Stimulated activated CD8-positive, alpha-beta memory T cell treated with anti-CD3 and anti-CD28 coated beads, Interleukin-4, amount 100 ng/mL, for 1 hour (primary cell): ENCODE measurements at places on chromosomes 7 and 10.

DNA sequence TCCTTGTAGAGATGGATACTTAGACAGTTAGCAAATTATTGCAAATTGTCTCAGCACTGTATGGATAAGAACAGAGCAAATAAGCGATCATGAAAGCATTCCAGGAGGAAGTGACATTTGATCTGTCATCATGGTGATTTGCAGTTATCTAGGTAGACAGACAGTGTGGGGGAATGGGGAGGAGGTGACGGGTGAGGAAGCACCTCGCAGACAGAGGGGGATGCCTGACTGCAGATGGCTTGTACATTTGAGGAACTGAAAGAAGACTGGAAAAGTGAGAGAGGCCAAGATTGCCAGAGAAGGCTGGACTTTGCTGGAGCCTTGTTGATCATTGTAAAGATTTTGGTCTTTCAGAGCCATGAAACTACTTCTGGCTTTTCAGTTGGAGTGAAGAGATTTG, 318.2 kb upstream of the CELF2 start:
- DNase-seq: no peak

GRCh38 chr10:50561266-50561665, 62.5 kb downstream of the SGMS1 start:
- DNase-seq: no peak

- no peak for DNase-seq
Measured at GRCh38 chr10:77532068-77532467, 105.5 kb downstream of the KCNMA1 start.

DNA sequence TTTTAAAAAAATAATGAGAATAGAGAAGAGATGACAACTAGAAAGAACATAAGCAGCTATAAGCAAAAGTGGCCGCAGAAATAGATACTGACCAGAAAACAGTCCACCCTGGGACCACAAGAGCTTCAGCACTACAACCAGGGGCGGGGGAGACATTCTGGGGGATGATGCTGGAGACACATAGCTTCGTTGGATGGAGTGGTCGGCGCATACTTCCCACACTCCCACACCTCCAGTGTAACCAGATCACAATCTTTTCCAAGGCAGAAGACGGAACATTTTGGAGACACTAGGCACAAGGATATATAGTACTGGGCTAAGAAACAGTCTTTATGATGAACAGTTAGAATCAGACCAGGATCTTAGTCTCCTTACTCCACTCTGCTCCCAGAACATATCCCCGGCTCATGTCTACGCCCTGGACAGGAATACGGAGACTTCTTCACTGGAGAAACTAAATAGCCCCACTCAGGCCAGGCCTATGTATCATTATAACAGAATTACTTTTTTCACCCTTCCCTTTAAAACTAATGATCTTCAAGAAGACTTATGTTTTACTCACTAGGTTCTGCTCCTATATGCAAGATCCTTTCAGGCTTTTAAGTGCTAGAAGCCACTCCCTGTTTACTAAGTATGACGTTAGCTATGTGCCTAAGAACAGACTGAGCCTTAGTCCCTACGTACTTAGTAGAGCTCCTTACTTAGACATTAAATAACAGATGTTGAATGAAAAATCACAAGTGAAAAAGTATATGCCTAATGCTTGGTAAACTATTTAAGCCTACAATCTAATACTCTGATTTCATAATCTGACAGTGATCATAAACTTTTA, 169.6 kb downstream of the SRPK2 start:
- no peak for DNase-seq

DNA sequence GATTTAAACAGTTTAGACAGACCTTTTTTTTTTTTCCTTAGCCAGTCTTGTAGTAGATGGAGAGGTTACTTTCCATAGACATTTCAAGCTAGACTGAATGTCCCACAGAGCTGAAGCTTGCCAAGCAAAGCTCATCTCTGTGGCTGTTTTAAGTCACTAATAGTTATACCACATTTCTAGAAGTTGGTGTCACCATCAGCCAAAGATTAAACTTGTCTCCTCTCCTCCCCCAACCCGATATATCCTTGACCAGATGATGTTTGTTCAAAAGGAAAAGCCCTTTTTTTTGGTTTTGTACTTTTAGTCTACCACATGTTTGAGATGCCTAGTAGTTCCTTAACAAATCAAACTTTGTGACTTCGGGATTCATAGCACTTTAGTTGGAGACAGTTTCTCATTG, 66.1 kb downstream of the ADD3 start:
- DNase-seq: no peak

- no peak for DNase-seq
Measured at GRCh38 chr7:97145068-97145467, 27.6 kb downstream of the SDHAF3 start.

DNA sequence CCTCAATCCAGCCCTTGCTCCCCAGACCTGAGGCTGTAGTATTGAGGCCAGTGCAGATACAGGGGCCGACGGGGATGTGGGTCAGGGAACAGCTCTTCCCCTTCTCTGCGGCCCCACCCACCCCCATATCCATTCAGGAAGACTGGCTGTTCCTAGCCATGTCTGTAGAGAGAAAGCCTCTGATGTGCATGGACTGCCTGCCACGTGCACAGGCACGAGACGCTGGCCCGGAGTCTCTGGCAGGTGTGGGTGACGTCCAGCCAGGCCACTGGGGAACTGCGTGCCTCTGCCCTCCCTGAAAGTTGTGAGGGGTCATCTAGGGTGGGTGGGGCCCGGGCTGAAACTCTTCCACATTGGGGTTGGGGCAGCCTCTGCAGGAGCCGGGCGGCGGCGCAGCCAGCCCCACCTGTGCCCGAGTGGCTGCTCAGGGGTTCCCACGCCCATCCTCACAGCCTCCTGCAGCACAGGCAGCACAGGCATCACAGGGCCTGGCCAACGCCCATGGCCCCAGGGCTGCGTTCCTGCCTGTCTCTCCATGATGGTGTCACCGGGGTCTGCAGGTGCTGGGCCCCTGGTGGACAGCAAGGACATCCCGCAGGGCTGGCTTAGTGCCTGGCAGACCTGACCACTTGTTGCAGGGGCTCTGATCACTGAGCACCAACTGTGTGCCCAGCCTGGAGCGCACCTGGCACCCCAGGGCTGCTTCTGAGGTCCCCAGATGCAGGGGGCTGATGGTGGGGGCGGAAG, 27.5 kb downstream of the MICALL2 start:
- no peak for DNase-seq

DNA sequence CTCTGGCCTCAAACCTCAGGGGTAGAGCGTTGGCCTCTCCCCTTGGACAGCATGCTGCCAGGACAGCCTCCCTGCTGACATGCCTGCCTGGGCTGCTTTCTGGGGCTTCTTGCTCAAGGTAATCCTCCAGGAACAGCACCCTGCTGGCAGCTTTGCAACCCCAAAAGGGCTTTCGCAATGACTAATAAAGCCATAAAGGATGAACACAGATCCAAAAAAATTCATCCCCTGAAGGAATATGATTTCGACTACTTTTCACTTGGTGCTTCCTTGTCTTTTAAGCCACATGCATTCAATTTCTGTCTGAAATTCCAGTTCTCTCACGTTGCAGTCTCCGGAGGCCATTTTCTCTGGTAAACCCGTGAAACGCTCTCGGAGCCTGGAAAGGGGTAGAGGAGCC, 15.1 kb upstream of the SH3PXD2A start:
- DNase-seq: no peak

GRCh38 chr7:22418251-22419046, 61.5 kb upstream of the RAPGEF5 start:
- DNase-seq: no peak

DNA sequence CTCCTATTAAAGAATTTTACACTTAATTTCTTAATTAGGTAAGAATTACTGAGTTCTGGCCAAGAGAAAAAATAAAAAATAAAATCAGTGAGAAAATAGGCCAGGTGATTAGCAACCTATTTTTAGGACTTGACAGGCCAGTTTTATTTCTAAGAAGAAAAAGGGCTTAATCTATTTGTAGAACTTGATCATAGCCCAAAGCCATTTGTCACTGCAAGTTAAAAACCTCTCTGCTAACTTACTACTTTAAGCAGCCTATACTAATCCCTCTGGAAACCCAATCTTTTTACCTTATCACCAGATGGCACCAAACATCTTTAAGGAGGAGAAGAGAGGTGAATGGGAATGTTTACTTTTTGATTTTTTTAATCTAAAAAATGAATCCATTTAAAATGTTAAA, 222.1 kb upstream of the RHOBTB1 start:
- no peak for DNase-seq

GRCh38 chr7:94240902-94241301, 153.8 kb upstream of the COL1A2 start:
- no peak for DNase-seq

GRCh38 chr10:103969436-103969835, 2.5 kb downstream of the SLK start:
- DNase-seq: no peak

DNA sequence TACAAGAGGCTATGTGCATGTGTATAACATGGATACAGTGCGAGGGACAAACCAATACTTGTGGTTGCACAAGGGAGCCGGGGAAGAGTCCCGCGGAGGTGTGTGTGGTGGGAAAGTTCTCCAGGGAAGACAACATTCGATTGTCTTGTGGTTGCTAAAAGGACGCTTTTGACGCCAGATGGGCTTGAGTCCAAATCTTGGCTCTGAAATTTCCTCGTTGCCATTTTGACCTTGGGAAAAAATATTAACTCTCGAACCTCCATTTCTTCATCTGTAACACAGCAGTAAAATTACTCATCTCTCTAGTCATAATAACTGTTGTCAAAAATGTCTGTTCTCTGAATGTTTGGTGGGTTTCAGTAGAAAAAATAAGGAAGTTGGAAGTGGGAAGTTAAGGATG, 16.5 kb downstream of the PLXDC2 start:
- DNase-seq: no peak

DNA sequence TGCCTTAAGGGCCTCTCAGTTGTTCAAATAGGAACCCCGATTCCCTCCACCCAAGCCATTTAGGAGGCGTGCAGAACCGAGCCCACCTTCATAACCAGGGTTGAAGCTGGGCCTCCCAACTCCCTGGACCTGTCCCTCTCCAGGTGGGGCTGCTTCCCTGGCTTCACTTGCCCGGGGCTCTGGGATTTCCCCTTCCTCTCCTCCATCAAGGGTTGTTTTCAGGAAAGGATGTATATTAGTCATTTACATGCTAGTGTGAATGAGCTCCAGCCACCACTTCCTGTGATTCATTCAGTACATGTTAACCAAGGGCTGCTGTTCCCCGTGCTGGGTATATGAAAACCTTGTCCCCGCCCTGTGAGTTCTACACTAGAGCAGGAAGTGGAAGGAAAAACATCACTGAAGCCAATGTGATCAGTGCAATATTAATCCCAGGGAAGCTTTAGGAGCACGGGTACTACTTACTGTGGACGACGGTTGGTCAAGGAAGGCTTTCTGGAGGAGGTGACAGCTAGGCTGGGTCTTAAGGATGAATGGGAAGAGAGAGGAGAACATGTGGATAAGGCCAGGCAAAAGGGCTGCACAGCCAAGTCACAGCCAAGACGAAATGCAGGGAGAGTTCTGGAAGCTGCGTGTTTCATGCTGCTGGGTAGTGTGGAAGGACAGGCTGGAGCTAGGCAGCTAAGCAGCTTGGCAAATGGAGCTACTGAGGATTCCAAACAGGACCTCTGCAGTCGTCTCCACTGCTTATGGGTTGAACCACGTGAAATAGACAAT, 150.1 kb upstream of the SHH start:
- no peak for DNase-seq

DNA sequence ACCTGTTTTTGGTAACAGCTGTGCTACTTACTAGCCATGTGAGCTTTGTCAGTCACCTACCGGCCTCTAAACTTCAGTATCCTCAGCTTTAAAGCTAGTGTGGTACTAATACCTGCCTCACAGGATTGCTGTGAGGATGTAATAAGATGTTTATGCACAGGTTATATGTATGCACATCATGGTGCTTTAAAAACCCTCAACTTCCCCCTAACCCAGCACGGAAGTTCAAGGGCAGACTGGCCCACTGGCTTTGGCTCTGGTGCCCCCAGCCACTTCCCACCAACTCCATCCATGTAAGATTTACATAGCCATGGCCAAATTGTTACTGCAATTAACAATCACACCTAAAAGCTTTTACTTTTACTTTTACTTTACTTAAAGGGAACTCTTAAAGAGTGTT, 676.0 kb upstream of the GALNT17 start:
- no peak for DNase-seq

- no peak for DNase-seq
Measured at GRCh38 chr10:13862546-13863233, 275.9 kb downstream of the PRPF18 start.

DNA sequence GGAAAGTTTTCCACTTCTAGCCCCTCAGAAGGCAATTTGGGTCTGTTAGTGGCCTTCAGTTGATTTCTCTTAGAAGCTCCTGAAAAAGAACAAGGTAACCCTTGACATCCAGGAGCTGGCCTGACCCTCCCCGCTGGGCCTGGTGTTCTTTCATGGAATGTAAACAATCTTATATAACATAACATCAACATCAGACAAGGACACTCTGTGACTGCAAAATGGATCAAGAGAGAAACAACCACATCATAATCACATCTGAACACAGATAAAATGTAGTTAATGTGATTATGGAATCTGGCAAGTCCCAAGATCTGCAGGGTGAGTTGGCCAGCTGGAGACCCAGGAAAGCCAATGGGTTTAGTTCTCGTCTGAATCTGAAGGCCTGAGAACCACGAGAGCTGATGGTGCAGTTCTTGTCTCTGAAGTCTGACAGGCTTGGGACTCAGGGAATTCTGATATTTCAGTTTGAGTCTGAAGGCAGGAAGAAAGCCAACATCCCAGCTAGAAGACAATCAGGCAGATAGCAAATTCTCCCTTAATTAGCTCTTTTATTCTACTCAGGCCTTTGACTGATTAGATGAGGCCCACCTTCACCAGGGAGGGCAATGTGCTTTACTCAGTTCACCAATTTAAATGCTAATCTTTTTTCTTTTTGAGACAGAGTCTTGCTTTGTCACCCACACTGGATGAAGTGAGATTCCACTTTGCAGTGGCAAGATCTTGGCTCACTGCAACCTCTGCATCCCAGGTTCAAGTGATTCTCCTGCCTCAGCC, 91.4 kb upstream of the NAMPT start:
- no peak for DNase-seq

- no peak for DNase-seq
Measured at GRCh38 chr10:12042409-12042796, 206 bp downstream of the UPF2 start.

- peak; percentile 42 for DNase-seq
Measured at GRCh38 chr10:67788028-67788886, 49.7 kb downstream of the DNAJC12 start.

- no peak for DNase-seq
Measured at GRCh38 chr10:100192350-100192749, 6.5 kb upstream of the ERLIN1 start.

DNA sequence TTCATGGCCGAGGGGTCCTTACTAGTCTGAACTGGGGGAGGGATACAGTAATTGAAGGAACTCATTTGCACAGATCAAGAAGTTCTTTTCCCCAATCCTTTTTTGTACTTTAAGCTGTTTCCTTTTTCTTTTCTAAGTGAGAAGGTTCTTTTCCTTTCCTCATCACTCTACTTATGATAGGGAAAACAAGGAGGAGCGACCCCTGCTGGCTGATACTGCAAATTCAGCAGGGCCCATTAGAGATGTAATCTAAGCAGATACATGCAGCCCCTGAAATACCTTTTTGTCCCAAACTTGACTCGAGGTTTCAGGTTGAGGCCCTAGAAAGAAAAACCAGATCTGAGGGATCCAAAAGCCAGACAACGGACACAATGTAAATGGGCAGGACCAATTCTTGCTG, 305.5 kb downstream of the DNAJB9 start:
- DNase-seq: no peak

- DNase-seq: no peak
Measured at GRCh38 chr10:95181726-95182125, 12.3 kb upstream of the ACSM6 start.
